ENCODE measurements at places on chromosomes 2 and 18.

DNA sequence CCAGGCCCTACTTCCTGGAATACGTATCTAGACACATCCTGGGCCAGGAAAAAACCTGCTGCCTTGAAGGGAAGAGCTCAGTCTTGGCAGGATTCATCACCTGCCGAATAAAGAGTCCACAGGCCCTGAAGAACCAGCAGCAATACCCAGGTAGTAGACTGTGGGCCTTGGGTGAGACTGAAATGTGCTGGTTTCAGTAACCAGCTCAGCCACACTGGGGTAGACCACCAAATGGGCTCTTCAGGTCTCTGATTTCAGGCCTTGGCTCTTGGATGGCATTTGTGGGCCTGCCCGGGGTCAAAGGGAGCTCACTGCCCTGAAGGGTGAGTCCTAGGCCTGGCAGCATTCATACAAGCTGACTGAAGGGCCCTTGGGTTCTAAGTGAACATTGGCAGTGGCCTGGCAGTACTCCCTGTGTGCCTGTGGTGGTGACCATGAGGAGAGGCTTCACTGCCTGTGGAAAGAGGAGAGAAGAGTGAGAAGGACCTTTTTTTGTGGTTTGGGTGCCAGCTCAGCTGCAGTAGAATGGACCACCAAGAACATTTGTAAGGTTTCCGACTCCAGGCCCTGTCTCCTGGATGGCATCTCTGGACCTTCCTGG lies 175.1 kb downstream of the ANKRD30B start:
- no peak for DNase-seq

DNA sequence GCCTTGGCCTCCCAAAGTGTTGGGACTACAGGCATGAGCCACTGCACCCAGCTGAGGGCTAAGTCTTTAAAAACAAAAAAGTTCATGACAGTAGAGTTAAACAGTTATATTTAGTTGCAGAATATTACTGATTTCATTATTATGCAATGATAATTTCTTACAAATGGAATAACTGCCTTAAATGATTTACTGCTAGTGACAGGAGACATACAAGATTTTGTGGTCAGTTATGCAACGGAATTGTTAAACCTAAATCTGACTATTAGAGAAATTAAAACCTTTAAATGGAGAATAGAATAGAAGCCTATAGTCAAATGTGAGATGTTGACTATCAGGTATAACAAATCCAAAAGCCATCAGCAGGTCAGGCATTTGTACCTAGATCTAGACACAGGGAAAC lies 10.3 kb upstream of the DNAJC10 start:
- no peak for DNase-seq

DNA sequence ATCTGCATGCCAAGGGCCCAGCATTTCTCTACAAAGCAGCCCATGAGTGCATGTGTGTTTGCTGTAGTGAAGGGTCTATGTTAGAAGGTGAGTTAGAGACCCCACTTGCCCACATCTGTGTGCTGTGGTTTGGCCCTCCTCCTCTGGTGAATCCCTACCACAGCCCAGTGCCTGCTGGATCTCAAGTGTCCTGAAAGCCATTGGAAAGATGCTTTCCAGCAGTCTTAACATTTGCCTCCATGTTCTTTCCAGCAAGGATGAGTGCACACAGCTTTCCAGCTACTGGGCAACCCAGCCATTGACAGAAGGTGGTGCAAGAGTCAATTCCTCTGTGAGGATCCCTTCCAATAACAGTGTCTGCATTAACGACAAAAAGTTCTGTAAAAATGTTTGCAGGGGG lies 13.6 kb downstream of the CRIM1 start:
- no peak for DNase-seq

DNA sequence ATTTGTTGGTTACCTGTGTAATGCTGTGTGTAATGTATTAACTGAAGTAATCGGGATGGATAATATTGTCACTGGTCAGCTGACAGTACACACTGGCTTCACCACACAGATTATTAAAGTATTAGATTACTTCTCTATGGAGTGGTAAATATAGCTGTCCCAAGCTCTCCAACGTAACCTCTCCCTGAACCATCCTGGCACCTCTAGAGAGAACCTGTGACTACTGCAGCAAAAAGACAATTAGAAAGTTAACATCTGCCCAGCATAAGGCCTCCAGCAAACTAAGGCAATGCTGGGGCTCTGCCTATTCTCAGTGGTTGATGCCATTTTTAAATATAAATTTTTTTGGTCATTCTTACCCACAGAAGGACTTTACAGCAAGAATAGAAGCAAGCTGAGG lies 351.3 kb downstream of the GPD2 start:
- DNase-seq = no peak

DNA sequence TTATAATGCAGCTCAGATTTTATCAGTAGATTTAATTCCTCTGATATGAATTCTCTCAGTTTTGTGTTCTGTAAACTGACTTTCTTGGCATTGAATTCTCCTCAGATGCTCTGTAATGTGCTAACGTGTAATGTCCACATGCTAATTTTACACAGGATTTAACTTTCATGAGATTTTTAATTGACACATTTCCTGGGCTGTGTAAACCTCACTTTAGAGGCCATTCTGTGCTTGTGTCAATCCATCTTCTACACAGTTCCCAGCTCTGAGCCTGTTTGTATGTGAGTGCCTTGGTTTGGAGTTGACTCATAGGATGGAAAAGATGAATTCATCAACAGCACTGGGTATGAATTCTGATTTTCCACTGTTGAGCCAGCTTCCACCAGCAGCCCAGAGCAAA lies 476.7 kb upstream of the GCFC2 start:
- no peak for DNase-seq

- DNase-seq = no peak
These were observed 58.8 kb upstream of the SIX2 start for GRCh38 chr2:45067859-45068570.

All from activated CD4-positive, alpha-beta T cell treated with anti-CD3 and anti-CD28 coated beads, Interleukin-10, Interleukin-2, amounts not matched to agents 100 ng/mL and 50 ng/mL, durations not matched to agents 16 hours and 8 hours (primary cell).